Cerebellum (tissue), 4 donors: ENCODE measurements at places on chromosomes 4 and X.

- DNase-seq = no peak
Measured at GRCh38 chr4:133581996-133582619, 433.0 kb downstream of the PCDH10 start.

- no peak for DNase-seq
Measured at GRCh38 chr4:132180020-132180427, 969.1 kb upstream of the PCDH10 start.

GRCh38 chr4:86035688-86036087 lies 324.2 kb downstream of the MAPK10 start:
- DNase-seq = no peak

- DNase-seq = no peak
Measured at GRCh38 chr4:164442180-164442579, 311.8 kb upstream of the SMIM31 start.

- no peak for DNase-seq
Measured at GRCh38 chr4:52550186-52550585, 108.9 kb downstream of the USP46 start.

- no peak for DNase-seq
Measured at GRCh38 chrX:47351706-47352105, 18.7 kb upstream of the ZNF157 start.

GRCh38 chr4:48296365-48296764 lies 26.7 kb upstream of the TEC start:
- DNase-seq = no peak

DNA sequence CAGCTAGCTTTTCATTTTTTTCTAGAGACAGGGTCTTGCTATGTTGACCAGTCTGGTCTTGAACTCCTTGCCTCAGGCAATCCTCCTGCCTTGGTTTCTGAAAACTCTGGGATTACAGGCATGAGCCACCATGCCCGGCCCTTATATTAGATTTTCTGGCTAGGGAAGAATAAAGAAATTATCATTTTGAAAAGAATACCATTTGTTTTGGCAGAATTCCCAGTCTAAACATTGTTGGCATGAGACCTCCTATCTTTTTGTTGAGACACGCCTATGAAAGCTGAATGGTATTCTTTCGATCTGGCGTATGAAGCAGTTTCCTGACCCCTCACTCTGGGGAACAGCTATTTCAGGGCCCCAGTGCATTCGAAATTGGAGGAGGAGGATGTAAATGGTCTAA lies 107.0 kb downstream of the REPS2 start:
- DNase-seq = no peak

GRCh38 chrX:131747173-131747572 lies 203.3 kb downstream of the OR13H1 start:
- no peak for DNase-seq

GRCh38 chrX:32514986-32515385 lies 696.4 kb downstream of the DMD start:
- DNase-seq = no peak
